ENCODE measurements at places on chromosomes 6 and 20.

- DNase-seq: no peak
Measured at GRCh38 chr20:19017104-19017690, 195.2 kb upstream of the SLC24A3 start.

DNA sequence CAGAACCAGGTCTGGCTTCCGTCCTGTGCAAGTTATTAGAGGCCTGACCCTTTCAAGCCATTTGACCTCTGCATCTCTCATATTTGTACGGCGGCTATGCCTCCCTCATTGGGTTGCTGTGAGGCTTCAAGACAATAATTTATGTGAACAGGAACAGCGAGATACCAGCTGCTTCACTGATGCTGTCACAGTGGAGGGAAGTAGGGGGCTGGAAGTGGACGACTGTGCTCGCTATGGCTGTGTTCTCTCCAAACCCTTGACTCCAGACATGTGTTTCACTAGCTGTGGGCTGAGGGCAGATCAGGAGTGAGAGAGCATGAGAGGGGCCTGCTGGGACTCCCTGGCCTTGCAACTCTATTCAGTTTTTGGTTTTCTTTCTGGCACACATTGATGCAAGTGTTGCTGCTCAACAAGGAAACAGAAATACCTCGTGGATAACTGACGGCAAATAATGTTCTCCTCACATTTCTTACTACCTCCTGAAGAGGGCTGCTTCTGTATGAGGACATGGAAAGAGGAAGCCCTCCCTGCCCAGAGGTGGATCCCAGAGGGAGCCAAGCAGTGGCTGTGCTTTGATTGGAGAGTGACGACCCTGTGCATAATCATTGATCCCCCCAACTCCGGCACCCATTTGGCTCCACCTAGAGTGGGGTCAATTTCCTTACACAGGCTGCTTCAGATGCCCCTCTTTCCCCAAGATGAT, 34.7 kb upstream of the SCP2D1 start:
- DNase-seq: no peak

DNA sequence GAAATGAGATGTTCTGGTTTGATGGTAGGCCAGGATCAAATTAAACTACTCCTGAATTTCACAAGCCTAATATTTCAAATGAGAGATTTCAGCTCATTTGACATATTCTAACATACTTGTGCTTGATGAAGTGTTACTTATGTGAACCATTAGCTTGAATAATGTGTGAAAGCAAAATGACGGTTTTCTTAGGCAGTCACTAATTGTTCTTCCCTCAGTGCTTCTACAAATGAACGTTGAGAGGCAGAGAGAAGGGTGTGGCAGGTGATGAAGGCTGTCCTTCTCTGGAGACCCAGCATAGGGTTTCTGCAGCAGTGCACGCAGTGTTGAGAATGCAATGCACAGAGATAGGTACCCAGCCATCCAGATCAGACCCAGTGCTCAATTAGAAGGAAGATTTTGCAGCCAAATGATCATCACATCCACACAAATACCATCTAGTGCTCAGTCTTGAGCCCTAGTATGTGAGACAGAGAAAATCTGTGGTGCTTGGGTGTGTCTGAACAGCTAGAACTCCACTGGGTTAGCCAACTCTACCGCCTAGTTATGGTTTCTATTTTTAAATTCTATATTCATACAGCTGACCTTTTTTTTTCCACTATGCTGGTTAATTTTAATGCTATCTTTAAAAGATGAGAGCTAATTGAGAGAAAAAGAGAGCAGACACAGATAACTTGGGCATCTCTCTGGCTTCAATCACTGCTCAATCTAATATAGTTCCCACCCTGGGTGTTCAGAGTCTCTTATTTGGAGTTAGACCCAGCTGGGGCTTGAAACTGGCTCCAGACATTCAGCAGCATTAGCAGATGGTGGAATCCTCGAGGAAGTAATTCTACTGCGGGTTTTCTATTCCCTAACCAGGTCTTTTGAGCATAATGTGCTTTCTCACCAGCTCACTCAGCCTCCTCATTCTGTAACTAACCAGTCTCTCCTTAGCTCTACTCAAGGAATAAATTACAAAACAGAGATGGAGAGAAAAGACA, 4.4 kb upstream of the MYLIP start:
- DNase-seq: no peak

DNA sequence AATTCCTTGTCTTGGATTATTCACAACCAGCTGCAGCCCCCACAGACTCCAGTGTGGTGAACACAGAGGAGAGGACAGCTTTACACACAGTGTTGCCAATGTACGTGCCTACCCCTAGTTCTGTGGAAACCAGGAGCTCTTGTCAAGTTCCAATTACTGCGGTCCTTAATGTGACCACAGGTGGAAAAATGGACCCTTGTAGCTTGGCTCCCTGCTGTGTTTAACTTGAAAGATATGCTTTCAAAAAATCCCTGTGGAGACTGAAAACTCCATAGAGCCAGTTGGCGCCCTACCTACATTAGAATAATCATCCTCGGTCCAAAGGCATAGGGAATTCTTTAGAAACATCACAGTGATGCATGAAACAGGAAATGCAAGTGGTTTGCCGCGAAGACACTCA, 118.3 kb upstream of the SLC22A23 start:
- DNase-seq: no peak

- DNase-seq: no peak
Measured at GRCh38 chr20:19376451-19377229, 164.2 kb downstream of the SLC24A3 start.

DNA sequence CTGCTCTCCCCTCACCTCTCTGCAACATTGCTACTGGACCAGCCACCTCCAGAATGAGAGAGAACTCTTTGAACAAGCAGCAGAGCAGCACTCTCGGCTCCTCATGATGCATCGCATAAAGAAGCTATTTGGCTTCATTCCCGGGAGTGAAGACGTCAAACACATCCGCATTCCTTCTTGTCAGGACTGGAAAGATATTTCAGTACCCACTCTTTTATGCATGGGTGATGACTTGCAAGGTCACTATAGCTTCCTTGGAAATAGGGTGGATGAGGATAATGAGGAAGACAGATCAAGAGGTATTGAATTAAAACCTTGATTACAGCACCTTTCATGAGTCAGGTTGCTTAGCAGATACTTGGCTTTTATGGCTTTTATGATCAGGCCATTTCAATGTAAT, 4.3 kb downstream of the CALHM4 start:
- DNase-seq: peak; percentile 88

Measured in AG04450 (cell line).